ENCODE measurements at places on chromosomes 6 and 20.
A peak's percentile ranks its signal among the peaks of the same experiment; 100 is the strongest.

GRCh38 chr6:22024973-22025467, 271.8 kb downstream of the PRL start:
- DNase-seq = no peak

DNA sequence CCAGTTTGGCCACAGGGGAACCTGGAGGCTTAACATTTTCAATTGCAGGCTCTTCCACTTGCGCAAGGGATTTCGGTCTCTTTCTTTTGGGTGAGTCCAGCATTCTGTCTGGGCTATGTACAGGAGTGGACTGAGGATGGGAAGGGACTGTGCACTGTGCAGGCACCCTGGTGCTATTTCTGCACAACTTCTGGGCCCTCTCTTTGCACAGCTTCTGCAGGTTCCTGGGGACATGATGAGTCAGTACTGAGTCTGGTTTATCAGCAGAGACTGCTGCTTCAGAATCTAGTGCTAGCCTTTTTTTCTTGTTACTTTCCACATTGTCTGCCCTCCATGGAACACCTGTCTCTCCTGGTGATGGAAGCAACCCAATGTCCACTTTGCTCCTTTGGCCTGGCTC, 78.5 kb upstream of the ASF1A start:
- DNase-seq = no peak

GRCh38 chr6:163352966-163353365, 61.6 kb upstream of the QKI start:
- no peak for DNase-seq

GRCh38 chr6:127195833-127196232, 70.8 kb upstream of the RNF146 start:
- no peak for DNase-seq

DNA sequence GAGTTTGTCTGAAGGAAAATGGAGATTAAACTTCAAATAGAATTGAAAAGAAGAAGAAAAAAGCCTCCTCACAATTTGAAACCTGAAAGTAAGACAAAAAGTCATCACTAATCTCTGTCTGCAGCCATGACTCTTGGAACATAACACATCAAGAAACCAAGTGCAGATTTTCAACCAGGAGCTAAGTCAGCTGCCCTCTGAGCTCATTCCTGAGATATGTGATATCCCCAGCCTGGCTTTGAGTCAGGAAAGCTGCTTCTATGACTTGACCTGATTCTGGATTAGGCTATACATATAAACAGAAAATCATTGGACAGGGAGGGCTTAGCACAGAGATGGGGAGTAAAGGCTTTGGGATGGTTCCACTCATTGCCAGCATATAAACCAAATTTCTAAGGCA, 891.4 kb downstream of the TFAP2A start:
- no peak for DNase-seq

DNA sequence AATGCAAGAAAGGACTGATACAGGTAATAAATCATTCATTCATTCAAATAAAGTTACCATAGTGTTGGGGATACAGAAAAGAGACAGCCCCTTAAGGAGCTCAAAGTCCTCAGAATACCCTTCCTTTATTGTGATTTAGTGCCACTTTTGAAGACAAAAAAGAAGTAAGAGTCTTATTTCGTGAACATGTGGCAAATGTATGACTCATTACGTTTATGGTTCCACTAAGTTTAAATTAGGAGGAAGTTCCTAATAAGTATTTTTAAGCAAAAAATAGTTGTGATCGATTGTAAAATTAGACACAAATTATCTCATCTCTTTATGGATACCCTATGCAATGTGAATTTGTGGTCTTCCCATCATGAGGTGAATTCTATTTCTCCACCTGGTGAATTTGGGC, 38.5 kb upstream of the GCLC start:
- DNase-seq = no peak

- no peak for DNase-seq
These were observed 11.5 kb upstream of the NFATC2 start for GRCh38 chr20:51553897-51554486.

GRCh38 chr20:21653628-21654027, 51.8 kb upstream of the PAX1 start:
- no peak for DNase-seq

GRCh38 chr6:49299279-49299678, 163.8 kb downstream of the MMUT start:
- DNase-seq = no peak

- DNase-seq = peak; percentile 31
These were observed 54.8 kb upstream of the SPDEF start for GRCh38 chr6:34610819-34611477.

DNA sequence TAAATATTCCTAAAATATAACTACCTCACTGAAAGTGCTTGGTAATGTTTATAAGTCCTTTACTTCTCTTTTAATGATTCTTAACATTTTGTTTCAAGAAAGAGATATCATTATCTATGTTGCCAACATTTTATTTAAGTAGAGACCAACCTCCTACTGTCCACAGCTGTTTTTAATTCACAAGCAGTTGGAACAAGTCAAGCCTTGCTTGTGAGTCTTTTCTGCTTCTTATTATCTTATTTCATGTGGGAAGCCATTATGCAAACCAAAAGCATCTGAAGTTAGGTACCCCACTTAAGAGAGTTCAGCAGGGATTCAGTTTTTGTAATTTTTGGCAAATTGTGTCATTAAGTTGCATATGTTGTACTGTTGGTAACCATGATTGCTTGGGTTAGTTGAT, 1714.5 kb downstream of the GRIK2 start:
- no peak for DNase-seq

- peak; percentile 28 for DNase-seq
These were observed 88.0 kb upstream of the JAG1 start for GRCh38 chr20:10761786-10762185.

DNA sequence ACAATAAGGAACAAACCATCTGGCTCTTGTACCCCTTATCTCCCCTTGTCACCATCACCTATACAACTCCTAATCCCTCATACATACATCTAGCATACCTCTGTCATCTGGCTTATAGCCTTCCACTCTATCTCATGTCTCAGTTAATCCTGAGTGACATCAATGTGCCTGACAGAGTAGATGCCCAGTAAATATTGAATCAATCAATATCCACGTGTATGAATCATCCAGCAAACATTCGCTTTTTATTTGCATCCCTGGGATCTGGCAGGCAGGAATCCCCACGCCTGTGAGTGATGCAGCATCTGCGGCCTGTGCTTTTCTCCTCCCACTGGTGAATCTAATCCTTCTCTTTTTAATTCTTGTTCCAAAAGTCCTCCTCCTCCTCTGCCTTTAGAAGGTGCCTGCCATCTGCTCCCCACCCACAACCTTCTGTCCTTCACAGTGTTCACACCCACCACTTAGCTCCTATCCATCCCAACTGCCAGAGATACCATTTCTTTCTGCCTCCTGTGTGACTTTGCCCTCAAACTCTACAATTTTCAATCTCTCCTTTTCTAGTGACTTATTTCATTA, 37.6 kb downstream of the ZNF391 start:
- DNase-seq = no peak

DNA sequence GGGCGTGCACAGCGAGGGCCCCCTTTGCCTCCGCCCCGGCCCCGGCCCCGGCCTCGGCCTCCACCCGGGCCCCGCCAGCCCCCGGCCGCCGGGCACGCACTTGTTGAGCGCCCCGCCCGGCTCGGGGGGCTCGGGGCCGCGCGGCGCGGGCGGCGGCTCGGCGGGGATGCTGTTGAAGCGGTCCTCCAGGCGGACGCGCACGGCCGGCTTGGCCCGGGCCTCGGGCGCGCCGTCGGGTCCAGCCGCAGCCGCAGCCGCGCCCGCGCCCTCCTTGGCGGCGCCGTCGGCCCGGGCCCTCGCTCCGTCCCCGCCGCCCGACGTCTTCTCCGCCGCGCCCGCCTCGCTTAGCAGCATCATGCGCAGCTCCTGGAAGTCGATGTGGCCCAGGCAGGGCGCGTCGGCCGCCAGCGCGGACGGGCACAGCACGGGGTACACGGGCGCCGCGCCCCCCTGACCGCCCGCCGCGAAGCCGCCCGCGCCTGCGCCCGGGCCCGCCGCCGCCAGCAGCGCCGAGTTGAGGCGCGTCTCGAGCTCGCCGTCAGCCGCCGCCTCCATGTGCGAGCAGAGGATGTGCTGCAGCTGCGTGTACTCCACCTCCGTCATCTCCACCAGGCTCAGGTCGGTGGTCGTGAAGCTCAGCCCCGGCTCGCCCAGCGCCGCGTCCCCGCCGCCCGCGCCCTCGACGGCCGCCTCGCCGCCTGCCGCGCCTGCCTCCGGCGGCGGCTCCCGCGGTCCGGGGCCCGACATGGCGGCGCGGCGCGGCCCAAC, 514 bp downstream of the TCFL5 start:
- no peak for DNase-seq

DNA sequence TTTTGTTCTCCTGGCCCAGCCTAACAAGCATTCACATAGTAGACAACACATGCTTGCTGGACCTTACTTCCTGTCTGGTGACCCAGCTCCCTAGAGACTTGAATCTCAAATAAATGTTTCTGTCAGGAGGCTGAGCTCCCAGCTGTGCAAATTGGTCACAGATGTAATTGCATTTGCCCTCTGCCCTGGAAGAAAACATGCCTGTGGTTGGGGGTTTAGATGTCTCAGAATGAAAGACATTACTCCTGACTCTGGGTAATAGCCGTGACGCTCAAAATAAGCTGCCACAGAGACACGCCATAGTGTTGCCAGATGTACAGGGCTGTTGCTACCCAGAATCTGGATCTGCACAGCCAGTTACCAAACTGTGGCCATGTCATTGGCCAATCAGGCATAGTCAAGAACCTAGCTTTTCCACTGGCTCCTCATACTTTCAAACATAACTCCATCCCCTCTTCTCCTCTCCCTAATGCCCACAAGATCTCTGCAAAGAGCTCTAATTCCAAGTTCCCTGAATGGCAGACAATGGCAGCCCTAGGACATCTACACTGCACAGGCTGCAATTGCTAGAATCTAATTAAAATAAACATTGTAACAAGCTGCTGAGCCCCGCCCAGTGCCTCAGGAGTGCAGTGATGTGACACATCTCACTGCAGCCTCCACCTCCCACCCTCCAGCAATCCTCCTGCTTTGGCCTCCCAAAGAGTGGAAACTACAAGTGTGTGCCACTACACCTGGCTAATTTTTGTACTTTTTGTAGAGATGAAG, 32.8 kb upstream of the GMPR start:
- DNase-seq = no peak

GRCh38 chr20:38547288-38548085, 33.5 kb upstream of the ADIG start:
- DNase-seq = no peak

DNA sequence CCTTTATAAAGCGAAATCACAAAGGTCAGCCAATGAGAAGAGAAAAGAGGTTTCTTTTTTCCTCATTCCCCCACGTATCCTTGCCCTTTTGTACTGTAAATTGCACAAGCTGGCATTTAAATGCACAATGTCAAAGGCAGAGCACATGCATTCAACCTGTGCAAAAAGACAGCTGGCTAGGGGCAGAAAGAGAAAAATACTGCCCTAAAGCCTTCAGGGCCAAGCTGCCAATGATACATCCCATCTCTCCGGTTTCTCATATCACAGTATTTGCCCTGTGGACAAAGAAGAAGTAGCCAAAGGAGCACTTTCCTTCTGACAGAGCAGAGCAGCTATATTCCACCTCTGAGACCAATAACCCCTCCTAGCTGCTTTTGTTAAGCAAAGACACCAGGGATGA, 219.2 kb downstream of the TRDN start:
- DNase-seq = no peak

- DNase-seq = no peak
These were observed 156.9 kb upstream of the SOX4 start for GRCh38 chr6:21436625-21437024.

DNA sequence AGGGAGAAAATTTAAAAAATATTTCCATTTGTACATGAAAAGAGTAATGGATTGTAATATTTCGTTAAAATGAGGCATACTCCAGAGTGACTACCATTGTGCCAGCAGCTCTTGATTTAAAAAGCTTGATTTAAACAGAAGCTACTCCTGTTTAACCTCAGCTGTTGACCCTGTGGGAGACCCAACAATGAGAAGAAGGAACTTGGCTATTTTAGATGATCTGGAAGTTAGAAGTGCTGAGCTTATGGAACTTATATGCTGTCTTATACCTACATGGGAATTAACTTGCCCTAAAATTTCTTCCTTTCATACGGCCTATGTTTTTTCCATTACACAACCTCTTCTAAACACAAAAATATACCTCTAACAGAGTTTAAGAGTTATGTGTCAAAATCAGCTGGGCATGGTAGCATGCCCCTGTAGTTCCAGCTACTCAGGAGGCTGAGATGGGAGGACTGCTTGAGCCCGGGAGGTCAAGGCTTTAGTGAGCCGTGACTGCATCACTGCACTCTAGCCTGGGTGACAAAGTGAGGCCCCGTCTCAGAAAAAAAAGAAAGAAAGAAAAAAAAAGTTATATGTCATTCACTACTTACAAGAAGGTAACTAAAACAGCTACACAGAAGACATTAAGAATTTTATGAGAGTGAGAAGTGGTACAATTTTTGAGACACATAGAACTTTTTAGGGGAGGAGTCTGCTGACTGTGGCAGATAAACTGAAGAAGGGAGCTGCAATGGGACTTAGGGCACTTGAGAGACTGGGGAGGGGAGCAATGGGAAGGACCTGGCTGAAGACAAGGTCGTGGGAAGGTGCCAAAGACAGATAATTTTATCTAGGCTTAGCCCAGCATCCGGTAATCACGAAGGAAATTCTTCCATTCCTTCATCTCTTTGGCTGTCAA, 139.9 kb downstream of the MYB start:
- DNase-seq = no peak

GRCh38 chr20:62583424-62583920, 58.8 kb upstream of the SLCO4A1 start:
- no peak for DNase-seq

DNA sequence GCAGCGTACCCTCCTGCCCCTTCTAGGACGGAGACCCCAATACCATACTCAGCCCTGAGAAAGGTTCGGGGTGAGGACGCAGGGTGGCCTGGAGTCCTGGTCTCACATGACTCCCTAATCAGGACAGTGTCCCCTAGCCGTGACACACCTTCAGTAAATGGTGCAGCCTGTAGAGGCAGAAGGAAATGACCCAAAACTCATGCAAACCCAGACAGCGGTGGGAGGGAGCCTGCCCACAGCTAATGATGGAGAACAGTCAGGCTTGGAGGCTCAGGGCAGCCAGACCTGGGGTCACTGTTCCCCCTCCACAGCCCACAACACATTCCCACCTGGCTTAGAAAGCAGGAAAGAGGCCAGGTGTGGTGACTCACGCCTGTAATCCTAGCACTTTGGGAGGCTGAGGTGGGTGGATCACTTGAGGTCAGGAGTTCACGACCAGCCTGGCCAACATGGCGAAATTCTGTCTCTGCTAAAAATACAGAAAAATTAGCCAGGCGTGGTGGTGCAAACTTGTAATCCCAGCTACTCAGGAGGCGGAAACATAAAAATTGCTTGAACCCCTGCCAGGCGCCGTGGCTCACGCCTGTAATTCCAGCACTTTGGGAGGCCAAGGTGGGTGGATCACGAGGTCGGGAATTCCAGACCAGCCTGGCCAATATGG, 8.8 kb upstream of the HMGA1 start:
- no peak for DNase-seq

DNA sequence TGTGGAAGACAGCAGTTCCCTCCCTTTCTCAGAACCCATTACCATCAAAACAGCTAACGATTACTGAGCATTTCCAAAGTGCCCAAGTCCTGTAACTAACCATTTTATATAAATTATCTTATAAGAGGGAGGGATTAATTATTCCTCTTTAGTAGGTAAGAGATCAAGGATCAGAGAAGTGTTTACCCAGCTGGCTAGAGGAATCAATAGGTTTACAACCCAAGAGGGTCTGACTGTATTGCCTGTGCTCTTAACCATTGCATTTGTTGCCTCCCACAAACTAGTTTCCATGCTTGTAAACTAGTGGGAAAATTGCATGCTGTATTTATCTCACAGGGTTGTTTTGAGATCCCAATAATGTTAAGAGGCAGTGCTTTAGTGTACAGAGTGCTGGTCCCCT, 3.7 kb upstream of the DBNDD2 start:
- no peak for DNase-seq

- DNase-seq = no peak
These were observed 31.3 kb downstream of the KIAA0319 start for GRCh38 chr6:24614648-24615047.
